AG08395 (cell line): ENCODE measurements at places on chromosomes 1 and 21.

DNA sequence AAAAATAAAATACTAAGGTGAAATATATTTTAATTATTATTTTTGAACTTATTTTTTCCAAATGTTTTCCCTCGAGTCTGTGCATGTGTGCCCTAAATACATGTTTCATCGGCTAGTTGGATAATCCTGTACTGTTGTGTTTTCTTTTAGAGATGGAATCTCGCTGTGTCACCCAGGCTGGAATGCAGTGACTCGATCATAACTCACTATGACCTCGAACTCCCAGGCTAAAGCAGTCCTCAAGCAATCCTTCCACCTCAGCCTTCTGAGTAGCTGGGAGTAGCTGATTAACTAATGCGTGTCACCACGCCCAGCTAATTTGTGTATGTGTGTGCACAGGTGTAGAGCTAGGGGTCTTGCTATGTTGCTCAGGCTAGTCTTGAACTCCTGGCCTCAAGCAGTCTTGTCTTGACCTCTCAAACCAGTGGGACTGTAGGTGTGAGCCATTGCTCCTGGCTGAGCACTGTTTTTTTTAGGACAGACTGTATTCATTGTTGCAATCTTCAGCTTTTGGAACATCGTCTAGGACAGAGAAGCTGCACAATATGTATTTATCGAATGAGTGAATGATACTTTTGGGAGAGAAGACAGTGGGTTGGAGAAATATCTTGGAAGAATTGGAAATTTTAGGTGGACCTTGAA lies 4.8 kb upstream of the TMCO1 start:
- peak; percentile 58 for DNase-seq

DNA sequence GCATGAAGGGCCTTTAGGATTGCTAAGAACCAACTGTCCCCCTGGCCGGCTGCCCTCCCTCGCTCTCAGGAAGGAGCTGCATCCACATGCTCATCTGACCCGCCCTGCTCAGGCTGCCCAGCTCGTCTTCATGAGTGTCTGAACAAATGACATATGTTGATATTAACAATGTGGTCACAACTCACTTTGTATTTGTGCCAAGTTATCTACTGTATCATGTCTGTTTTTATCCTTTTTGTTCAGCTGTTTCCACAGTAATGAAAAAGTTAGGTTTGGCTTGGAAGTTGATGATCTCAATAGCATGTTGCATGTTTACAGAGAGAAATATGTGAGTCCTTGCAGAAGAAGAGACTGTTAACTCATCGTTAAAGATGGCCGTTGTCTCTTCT lies 75.1 kb downstream of the PHTF1 start:
- DNase-seq = peak; percentile 51

DNA sequence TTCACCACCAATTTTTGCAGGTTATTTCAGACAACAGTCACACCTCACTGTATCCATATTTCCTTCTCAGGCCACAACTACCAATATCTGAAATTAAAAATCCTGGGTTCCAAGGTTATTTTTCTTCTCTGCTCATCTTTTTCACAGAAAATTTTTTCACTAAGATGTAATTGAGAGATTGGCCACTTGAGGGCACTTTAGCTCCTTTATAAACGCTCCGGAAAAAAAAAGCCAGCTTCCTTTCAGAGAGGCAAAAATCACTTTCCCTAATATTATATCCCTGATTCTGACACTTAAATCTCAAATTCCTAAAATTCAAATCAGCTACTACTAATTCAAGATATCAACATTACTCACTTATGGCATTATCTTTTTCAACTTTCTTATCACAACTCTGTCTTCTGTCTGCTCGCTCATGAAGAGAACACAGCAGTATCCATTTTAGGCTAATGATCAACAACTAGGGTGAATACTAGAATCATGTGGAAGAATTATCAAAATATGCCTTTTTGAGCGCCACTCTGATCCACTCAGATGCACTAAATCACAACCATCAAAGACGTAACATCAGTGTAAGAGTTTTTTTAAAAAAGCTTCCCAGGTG lies 101.4 kb upstream of the RGS1 start:
- peak; percentile 45 for DNase-seq

DNA sequence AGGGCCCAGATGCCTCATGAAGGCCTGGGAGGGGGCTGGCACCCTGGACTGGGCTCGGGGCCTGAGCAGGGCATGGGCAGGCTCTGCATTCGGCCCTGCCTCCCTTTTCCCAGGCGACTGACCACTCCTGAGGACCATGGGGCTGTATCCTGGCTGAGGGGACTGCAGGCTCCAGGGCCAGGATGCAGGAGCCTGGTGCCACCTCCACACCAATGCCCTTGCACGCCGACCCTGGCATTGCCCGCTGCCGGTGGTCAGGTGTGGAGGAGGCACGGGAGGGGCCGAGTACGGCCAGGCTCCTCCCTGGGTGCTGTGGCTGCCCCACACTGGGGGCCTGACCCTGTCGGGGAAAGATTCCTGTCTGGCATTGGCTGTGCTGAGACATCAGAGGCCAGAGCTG lies 128.9 kb downstream of the SIK1 start:
- no peak for DNase-seq

DNA sequence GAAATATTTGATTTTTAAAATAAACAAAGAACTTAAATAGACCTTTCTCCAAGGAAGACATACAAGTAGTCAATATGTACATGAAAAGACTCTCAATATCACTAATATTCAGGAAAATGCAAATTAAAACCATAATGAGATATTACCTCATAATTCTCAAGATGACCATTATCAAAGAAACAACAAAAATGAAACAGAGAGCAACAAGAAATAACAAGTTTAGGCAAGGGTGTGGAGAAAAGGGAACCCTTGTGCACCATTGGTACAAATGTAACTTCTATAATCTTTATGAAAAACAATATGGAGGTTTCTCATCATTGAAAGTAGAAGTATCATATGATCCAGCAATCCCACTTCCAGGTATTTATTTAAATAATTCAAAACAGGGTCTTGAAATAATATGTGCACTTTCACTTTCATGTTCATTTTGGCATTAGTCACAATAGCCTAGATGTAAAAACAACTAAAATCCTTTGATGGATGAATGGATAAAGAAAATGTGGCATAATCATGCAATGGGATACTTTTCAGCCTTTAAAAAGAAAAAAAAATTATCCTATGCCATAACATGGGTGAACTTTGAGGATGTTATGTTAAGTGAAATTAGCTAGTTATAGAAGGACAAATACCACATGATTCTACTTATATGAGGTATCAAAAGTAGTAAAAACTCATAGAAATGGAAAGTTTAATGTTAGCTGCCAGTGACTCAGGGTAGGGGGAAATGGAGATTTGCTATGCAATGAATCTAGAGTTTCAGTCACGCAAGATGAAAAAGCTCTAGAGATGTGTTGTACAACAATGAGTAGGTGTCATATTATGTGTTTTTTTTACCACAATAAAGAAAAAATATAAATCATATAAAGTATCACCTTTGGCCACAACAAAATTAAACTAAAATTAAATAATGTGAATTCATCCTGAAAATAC lies 114.5 kb upstream of the LYPLAL1 start:
- DNase-seq = no peak

DNA sequence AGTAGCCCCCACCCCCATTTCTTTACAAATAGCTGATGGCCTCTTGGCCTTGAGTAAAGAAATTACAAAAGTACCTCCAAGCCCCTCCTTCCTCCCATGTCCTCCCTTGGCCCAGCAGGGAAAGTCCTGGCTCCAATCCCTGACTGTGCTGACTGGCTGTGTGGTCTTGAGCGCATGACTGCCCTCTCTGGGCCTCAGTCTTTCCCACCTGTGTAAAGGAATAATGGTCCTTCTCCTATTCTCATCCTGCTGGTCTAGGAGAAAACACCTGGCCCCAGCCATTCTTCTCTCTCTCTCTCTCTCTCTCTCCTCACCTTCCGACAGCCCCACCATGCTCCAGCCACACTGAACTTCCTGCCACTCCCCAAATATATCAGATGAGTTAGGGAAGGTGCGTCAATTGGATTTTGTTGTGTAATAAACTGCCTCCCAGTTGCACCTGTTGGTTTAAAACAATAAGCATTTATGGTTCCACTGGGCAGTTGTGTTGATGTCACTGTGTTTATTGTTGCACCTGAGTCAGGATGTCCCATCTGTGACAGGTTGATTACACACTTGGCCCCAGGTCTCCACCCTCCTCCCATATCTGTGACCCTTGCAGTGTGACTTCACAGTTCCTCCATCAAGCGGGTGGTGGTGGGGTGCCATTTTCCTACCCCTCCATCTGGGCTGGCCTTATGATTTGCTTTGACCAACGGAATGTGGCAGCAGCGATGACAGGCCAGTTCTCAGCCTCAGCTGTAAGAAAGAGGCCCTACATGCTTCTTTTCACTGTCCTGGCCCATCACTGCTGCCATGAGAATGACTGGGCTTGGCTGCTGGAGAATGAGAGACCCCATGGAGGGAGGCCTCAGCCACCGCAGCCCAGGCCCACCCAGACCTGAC lies 22.3 kb upstream of the LRP8 start:
- no peak for DNase-seq

- no peak for DNase-seq
Observed at GRCh38 chr1:213977486-213977842, 10.3 kb upstream of the PROX1 start.

DNA sequence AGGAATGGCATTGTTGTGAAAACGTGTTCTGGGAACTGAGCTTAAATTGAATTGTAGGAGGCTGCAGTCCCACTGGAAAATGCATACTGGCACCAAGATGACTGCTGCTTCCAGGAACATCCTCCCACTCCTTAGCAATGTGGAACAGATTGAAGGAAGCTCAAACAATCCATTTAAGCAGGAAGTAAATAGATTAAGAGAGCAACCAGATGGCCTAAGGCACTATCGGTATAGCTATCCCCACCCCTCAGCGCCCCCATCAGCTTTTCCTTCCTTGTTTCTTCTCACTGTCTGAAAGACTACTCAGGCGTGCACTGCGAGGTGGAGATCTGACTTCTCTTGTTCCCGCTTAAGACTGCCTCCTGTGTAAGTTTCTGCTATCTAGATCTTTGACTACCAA lies 4.0 kb upstream of the IFI16 start:
- DNase-seq = no peak

GRCh38 chr1:15786581-15786980 lies 20.9 kb downstream of the UQCRHL start:
- peak; percentile 72 for DNase-seq

- DNase-seq = no peak
Observed at GRCh38 chr1:125065821-125066180, 3881.0 kb downstream of the SRGAP2C start.

DNA sequence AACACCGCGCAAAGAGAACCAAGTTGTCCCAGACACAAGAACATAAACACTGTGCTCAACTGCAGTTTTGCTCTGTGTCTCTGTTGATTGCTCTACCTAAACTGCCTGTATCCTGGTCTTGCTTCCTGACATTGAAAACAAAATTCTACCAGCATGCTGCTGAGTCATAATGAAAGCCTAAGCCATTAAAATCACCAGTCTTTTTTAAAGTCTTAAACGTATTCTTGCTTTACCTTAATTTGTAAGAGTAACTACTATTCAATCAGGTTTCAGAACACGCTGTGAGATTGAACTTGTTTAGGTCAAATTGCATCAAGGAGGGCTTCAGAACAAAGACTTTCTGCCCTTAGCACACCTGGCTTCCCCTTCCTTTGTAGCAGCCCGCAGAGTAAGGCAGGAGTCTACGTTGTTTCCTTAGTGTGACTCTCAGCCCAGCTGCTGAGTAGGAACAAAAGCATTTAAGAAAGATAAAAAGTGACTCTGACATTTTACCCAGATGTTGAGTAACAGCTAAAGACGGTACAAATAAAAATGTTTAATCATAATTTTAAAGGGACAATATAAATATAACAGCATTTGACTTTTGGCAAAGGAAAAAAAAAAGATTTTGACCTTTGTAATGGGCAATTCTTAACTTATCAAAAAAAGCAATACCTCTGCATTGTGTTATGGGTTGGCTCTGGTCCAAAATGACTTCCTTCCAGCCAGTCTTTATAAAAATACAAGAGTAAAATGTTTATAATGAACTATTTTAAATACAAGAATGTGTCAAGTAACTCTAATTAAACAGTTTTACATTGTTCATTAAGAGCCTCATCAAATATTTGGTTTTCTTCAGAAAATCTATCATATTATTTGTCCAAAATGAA lies 186.9 kb upstream of the ADGRL4 start:
- peak; percentile 21 for DNase-seq

- DNase-seq = no peak
Observed at GRCh38 chr21:38211321-38211720, 45.5 kb upstream of the KCNJ15 start.

GRCh38 chr1:186633116-186633515 lies 47.1 kb downstream of the PTGS2 start:
- DNase-seq = no peak

DNA sequence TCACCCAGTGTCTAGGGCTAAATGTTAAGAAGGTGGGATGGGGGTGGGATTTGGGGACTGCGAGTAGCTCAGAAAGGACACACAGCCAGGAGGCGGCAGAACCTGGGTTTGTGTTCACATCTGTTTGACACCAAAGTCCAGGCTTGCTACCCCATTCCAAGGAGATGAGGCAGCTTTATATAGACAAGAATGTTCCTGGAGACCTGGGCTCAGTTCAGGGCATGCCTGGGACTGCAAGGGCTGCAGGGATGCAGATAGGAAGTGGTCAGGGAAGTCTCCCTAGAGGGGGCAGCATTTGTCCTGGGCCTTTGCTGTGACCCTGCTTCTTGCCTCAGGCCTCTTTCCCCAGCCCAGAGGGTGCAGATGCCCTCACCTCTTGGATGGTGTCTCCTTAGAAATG lies 16.3 kb downstream of the PADI3 start:
- DNase-seq = peak; percentile 46

DNA sequence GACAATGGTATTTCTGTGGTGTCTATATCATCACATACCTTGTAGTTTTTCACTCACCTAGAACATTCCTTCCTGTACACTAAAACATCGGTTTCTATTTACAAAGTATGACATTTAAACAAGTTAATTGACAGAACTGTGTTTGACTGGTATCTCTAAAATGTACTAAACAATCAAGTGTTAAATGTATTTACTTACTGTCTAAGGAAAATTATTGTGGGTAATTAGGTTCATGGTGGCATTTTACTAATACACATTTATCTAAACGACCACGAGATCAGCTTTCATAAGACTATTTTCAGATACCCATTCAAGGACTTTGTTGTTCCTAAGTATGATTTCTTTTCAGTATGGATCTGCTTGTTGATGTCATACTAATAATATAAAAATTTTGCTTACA lies 115.2 kb downstream of the ADGRL2 start:
- DNase-seq = no peak

- no peak for DNase-seq
Observed at GRCh38 chr1:43669878-43670277, 19.9 kb downstream of the KDM4A start.

DNA sequence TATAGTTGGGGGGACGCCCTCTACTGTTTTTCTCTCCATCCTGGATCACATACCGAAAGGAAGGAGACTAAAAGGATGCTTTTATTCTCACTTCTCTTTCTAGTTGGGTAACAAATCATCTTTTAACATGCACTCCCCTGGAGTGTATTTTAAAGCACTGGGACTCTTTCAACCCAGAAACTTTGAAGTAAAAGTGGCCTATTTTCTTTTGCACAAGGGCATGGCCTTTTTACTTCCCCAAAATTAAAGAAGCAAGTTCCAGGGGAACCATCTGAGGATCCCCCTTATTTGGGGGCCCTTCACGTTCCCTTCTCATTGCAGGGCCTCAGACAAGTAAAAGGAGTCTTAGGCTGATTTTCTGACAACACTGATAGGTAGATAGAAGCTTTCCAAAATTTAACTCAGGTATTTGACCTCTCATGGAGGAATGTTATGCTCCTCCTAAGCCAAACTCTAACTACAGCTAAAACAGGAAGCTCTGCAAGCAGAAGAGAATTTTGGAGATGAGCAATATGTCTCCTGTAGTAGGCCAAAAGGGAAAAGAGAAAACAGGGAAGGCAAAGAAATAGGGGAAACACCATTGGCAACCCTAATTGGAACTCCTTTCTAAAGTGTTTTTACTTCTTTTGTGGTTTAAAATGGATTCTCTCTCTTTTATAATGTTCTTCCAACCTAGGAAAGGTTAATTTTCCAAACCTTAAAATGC lies 8.9 kb upstream of the CD46 start:
- no peak for DNase-seq
